ENCODE measurements at places on chromosomes 16 and 17. TPM values are rescaled to one million over a fixed set of nuclear protein-coding genes. Genes with fewer than 3 reads are reported as not detected.

DNA sequence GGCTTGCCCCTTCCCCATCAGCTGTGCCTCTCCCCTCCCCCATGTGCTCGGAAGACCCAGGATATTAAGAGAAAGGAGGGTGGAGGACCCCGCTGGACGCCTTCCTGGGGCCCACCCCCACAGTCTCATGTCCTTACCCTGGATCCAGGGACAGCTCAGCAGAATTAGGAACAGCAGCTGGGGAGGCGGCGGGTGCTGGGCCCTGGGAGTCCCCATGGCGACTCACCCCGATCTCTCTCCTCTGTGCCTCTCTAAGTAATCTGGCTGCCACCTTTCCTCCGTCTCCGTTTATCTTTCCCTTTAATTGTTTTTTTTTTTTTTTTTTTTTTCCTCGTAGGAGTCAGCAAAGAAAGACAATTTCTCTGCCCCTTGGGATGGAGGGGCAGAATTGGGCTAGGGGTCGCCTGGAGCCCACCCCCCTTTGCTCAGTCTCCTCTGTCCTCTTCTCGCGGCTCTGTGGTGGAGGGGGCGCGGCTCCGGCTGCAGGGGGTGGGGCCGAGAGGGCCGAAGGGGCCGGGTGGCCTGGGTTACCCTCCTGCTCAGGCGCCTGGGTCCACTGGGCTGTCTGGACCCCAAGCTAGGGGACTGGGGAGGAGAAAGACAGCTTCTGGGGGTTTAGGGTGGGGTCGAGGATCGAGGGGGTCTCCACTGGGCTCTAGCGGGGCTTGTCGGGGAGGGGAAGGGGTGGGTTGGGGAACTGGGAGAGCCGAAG lies 390 bp downstream of the SEZ6L2 start:
- DNase-seq = peak; percentile 30

GRCh38 chr16:47073223-47074155 lies 70.3 kb downstream of the NETO2 start:
- DNase-seq = no peak

SETD1A gene
- 6.8 TPM for total RNA-seq

CNEP1R1 gene
- total RNA-seq = 26.3 TPM

DNA sequence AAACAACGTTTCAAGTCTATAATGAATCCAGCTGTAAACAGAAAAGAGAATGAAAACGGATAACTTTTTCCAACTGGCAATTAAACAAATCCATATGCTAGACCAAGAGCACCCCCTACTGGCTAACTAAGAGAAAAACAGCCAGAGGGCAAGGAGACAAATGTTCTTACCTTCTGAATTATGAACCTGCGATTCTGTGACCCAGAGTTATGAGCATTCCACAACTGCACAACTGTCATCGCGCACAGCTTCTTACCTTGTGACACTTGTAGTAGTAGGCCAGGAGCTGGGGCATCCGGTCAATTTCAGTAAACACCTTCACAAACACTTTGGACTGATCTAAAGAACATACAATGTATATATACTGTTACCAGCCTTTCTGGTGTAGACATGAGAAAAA lies 18.6 kb downstream of the COG7 start:
- DNase-seq = peak; percentile 75

GRCh38 chr16:82801361-82801760 lies 174.6 kb downstream of the CDH13 start:
- no peak for DNase-seq

PRKCA gene
- total RNA-seq = 13.6 TPM

All from NCI-H460 (cell line).